ENCODE measurements at places on chromosomes 11 and 22.

- H3K36me3 ChIP-seq, result peaks cover 41% of the 10 kb centered on the region
- no peak overlapping the region for H3K4me3 ChIP-seq
- no peak overlapping the region for H3K27ac ChIP-seq
- peaks cover 2% of the 10 kb centered on the region for H3K4me1 ChIP-seq
- H3K27me3 ChIP-seq, result no peaks in the 10 kb centered on the region
Observed at GRCh38 chr11:60887556-60887955, 18.8 kb downstream of the PRPF19 start.

DNA sequence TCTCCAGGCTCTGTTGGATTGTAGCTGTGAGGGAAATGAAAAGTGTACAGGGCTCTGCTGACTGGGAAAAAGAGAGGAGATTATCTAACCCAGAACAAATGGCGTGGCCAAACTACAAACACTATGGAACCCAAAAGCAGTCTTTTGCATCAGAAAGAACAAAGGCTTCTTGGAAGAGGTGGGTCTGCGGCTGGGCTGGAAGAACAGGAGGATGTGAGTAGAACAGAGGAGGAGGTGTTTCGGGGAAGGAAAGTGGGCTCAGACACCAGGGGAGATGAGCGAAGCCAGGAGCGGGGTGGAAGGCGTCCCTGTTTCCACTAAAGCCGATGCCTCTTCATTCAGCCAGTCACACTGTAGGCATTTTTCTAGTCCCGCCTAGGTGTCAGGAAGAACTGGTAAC lies 12.0 kb downstream of the OVOL1 start:
- no peaks in the 10 kb centered on the region for H3K4me1 ChIP-seq
- DNase-seq, result no peak
- H3K27me3 ChIP-seq, result peaks cover 9% of the 10 kb centered on the region
- H3K27ac ChIP-seq, result no peak overlapping the region
- H3K36me3 ChIP-seq, result no peaks in the 10 kb centered on the region

DNA sequence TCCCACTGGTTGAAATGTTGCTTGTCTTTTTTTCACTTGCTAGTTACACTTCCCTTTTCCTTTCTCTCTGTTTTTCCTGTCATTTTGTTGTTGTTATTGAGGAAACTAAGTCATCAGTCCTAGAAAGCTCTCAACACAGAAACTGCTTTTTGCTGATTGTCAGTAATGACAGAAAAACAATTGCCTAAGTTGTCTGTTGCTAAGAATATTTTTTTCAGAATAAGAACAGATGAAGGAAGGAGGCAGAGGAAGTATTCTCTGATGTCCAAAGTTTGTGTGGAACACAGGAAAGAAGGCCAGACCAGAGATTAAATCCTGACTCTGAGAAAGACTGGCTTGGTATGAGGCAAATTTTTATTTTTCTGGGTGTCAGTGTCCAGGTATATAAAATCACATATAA lies 163.3 kb downstream of the CASP12 start:
- no peaks in the 10 kb centered on the region for H3K36me3 ChIP-seq
- H3K4me3 ChIP-seq, result no peak overlapping the region
- H3K27ac ChIP-seq, result no peak overlapping the region
- H3K27me3 ChIP-seq, result no peaks in the 10 kb centered on the region
- peaks cover 9% of the 10 kb centered on the region for H3K4me1 ChIP-seq

- no peak for DNase-seq
- no peak overlapping the region for H3K27ac ChIP-seq
- H3K36me3 ChIP-seq, result no peaks in the 10 kb centered on the region
- no peak overlapping the region for H3K4me3 ChIP-seq
- H3K27me3 ChIP-seq, result peaks cover 2% of the 10 kb centered on the region
- peaks cover 5% of the 10 kb centered on the region for H3K4me1 ChIP-seq
Observed at GRCh38 chr22:26399289-26399688, 29.8 kb upstream of the ASPHD2 start.

DNA sequence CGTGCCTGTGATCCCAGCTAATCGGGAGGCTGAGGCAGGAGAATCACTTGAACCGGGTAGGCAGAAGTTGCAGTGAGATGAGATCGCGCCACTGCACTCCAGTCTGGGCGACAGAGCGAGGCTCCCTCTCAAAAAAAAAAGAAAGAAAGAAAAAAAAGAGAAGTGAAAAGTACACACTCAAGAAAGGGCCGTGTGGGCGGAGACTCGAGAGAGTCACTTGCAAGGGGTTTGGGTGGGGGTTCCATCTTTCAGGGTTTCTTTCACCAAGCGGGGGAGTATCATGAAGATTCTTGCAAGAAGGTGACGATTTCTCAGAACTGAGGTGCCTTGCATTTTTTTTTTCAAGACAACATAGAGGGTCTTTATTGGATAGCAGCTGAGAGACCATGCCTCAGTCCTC lies 4.0 kb upstream of the IFITM5 start:
- H3K27ac ChIP-seq, result no peak overlapping the region
- H3K27me3 ChIP-seq, result peaks cover 8% of the 10 kb centered on the region
- DNase-seq, result no peak
- no peak overlapping the region for H3K4me3 ChIP-seq
- peaks cover 4% of the 10 kb centered on the region for H3K36me3 ChIP-seq
- peaks cover 43% of the 10 kb centered on the region for H3K4me1 ChIP-seq

GRCh38 chr11:28384418-28384817 lies 276.2 kb downstream of the METTL15 start:
- H3K27me3 ChIP-seq, result no peaks in the 10 kb centered on the region
- DNase-seq, result no peak
- H3K4me3 ChIP-seq, result no peak overlapping the region
- peaks cover 6% of the 10 kb centered on the region for H3K36me3 ChIP-seq
- no peaks in the 10 kb centered on the region for H3K4me1 ChIP-seq
- no peak overlapping the region for H3K27ac ChIP-seq

DNA sequence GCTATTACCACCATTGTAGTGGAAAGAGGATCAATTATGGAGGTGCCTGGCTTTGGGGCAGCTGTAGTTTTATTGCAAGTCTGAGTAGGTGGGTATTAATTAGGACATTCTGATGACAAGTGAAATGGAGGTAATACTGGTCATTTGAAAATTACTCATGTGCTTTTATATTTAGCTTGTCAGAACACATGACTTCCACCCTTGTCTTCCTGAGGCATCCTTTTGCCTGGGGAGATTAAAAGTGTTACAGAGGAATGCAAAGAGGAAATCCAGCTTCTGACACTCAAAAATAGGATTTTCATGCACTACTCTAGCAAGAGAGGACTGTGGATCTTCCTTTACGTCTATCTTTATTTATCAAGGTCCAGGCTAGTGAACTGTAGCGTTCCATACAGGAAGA lies 44.7 kb upstream of the CAPRIN1 start:
- H3K4me3 ChIP-seq, result no peak overlapping the region
- no peak overlapping the region for H3K27ac ChIP-seq
- DNase-seq, result no peak
- no peaks in the 10 kb centered on the region for H3K36me3 ChIP-seq
- H3K4me1 ChIP-seq, result no peaks in the 10 kb centered on the region

DNA sequence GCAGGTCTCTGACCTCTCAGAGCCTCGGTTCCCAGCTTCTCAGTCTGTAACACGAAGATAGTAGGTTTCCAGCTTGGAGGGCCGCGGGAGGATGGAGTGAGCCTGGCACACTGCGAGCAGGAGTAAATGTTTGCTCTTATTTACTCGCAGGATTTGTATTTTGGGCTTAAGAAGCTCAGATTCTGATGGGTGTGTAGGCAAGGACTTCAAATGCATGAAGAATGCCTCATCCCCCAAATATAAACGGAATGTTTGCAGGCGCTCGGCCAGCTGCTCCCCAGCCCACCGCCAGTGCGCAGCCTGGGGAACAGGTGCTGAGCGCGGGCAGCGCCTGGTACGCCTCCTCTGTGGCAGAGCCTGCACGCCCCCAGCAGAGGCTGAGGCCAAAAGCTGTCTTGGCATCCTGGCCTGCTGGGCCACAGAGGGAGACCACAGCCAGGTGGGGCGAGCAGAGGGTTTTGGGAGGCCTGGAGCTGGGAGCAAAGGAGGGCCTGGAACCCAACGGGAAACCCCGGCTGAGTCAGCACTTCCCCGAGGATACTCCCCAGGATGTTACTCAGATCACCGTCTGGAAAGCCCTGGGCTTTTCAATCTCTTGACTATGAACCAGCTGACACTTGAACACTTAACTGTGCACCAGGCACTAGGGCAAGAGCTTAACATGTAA lies 9.4 kb downstream of the EHD1 start:
- H3K27me3 ChIP-seq, result no peaks in the 10 kb centered on the region
- peaks cover 49% of the 10 kb centered on the region for H3K36me3 ChIP-seq
- peak; percentile 72 for DNase-seq
- peak overlapping the region; percentile 59 for H3K4me3 ChIP-seq

DNA sequence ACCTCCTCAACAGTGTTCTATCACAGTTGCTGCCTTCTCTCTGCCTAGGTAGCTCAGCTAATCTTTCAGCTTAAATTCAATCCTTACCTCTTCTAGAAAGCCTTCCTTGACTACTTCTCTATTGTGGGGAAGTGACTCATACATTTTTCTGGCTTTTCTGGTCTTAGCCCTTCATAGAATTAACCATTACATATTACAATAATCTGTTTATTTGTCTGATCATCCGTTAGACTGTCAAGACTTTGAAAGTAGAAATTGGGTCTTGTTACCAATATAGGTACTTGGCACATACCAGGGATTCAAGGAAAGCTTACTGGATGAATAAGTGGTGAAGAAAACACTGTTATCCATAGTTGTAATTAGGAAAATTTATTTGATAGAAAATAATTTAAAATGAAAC lies 89.6 kb downstream of the FANCF start:
- no peak overlapping the region for H3K4me3 ChIP-seq
- no peaks in the 10 kb centered on the region for H3K4me1 ChIP-seq
- H3K27ac ChIP-seq, result no peak overlapping the region
- peaks cover 15% of the 10 kb centered on the region for H3K27me3 ChIP-seq
- H3K36me3 ChIP-seq, result no peaks in the 10 kb centered on the region

GRCh38 chr22:27298332-27298731 lies 503.2 kb downstream of the MN1 start:
- no peaks in the 10 kb centered on the region for H3K36me3 ChIP-seq
- H3K4me3 ChIP-seq, result no peak overlapping the region
- no peaks in the 10 kb centered on the region for H3K4me1 ChIP-seq
- no peak for DNase-seq

- H3K27ac ChIP-seq, result no peak overlapping the region
- no peaks in the 10 kb centered on the region for H3K36me3 ChIP-seq
- no peak overlapping the region for H3K4me3 ChIP-seq
- DNase-seq, result peak; percentile 37
- H3K27me3 ChIP-seq, result no peaks in the 10 kb centered on the region
Observed at GRCh38 chr11:46248289-46249102, 29.0 kb upstream of the CREB3L1 start.

GRCh38 chr22:31079095-31079642 lies 1.9 kb upstream of the SMTN start:
- H3K4me3 ChIP-seq, result no peak overlapping the region
- no peak for DNase-seq
- no peaks in the 10 kb centered on the region for H3K27me3 ChIP-seq
- H3K4me1 ChIP-seq, result peaks cover 31% of the 10 kb centered on the region

DNA sequence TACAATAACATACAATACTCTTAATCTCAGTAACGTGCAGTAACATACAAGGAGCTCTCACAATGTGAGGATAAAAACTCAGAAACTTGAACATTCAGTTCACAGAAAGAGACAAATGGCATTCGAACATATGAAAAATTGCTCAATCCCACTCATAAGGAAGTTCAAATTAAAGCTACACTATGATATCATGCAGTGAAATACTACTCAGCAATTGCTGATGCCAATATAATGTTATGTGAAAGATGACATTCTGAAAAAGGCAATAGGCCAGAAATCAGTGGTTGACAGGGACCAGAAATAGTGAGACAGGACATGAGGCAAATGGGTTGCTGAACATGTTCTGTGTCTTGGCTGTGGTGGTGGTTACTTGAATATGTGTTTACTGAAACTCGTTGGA lies 33.7 kb upstream of the PITPNB start:
- no peaks in the 10 kb centered on the region for H3K27me3 ChIP-seq
- no peaks in the 10 kb centered on the region for H3K4me1 ChIP-seq
- no peak overlapping the region for H3K27ac ChIP-seq
- no peak for DNase-seq
- no peak overlapping the region for H3K4me3 ChIP-seq

GRCh38 chr22:44570476-44571445 lies 72.7 kb upstream of the RTL6 start:
- H3K27ac ChIP-seq, result no peak overlapping the region
- H3K27me3 ChIP-seq, result peaks cover 15% of the 10 kb centered on the region
- no peaks in the 10 kb centered on the region for H3K36me3 ChIP-seq

- H3K4me3 ChIP-seq, result no peak overlapping the region
- H3K27ac ChIP-seq, result no peak overlapping the region
- H3K27me3 ChIP-seq, result no peaks in the 10 kb centered on the region
- no peak for DNase-seq
- H3K4me1 ChIP-seq, result peaks cover 40% of the 10 kb centered on the region
- H3K36me3 ChIP-seq, result no peaks in the 10 kb centered on the region
Observed at GRCh38 chr11:65506290-65506771, 7.5 kb downstream of the MALAT1 start.

Measured in activated naive CD4-positive, alpha-beta T cell treated with anti-CD3 and anti-CD28 coated beads for 36 hours (primary cell).